ENCODE measurements at places on chromosomes 2 and 18.
A peak's percentile ranks its signal among the peaks of the same experiment; 100 is the strongest.

DNA sequence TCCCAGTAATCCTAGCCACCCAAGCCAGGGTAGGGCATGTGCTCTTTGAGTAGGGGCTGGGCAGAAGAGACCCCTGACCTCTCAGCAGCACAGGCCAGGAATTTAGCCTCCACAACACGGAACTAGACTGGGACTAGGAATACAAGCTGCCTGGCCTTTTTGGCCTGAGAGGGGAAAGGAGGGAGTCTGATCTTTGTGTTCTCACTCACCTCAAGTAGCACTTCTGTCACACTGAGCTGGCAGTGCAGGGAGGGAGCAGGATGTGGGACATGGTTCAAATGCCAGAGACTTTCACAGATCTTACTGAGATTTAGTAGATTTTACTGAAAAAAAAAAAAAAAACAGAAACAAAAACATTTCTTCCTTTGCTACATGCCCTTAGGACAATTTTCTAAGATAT lies 395.2 kb downstream of the CMPK2 start:
- no peak for DNase-seq

GRCh38 chr2:162007447-162008040 lies 66.5 kb downstream of the DPP4 start:
- no peak for DNase-seq

GRCh38 chr2:1769703-1770422 lies 25.5 kb upstream of the PXDN start:
- peak; percentile 50 for DNase-seq

DNA sequence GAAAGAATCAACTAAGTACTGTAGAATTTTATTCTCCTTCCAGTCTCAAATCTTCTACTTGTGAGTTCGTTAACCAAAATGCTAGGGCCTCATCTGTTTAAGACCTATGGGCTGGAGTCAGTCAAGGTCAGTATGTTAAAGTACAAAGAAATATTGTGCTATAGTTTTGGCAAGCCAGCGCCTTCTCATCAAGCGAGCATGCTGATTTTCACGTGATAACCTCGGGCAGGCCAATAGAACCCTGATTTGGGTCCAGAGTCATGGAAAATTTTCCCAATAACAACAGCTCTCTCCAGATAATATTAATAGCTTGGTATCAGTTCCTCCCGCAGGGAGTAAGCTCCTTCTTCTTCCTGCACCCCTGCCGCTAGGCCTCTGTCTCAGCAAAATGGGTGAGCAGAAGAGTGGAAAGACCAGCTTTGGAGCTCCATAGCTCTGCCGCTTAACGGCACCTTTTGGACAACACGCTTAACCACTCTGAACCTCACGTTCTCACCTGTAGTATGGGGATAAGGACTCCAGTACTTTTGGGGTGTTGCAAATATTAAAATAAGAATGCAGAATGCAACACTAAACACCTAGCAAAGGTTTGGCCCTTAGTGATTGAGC lies 11.7 kb downstream of the CABLES1 start:
- DNase-seq: no peak

- no peak for DNase-seq
These were observed 420.9 kb downstream of the SOCS6 start for GRCh38 chr18:70709720-70710119.

- DNase-seq: peak; percentile 39
These were observed 25.9 kb downstream of the CD8A start for GRCh38 chr2:86764661-86765309.

- DNase-seq: no peak
These were observed 39.4 kb upstream of the GPAT2 start for GRCh38 chr2:96074156-96074555.

DNA sequence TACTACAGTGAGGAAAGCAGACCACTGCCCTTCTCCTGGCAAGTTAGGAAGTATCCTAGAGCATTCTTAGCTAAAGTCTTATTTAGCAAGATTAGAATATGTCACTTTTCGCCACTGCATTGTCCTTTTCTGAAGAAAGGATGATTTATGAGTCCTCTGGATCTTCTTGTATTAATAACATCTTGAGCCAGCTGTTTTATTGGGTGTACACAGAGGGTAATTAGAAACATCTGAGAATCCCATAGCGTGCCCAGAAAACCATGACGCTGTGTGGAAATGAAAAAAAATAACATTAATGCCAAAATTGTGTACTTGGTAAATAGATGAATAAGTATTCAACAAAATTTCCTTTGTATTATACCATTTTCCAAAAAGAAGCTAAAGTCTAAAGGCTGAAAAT lies 198.7 kb downstream of the LTBP1 start:
- peak; percentile 88 for DNase-seq

GRCh38 chr2:121185571-121186074 lies 99.4 kb downstream of the TFCP2L1 start:
- no peak for DNase-seq

DNA sequence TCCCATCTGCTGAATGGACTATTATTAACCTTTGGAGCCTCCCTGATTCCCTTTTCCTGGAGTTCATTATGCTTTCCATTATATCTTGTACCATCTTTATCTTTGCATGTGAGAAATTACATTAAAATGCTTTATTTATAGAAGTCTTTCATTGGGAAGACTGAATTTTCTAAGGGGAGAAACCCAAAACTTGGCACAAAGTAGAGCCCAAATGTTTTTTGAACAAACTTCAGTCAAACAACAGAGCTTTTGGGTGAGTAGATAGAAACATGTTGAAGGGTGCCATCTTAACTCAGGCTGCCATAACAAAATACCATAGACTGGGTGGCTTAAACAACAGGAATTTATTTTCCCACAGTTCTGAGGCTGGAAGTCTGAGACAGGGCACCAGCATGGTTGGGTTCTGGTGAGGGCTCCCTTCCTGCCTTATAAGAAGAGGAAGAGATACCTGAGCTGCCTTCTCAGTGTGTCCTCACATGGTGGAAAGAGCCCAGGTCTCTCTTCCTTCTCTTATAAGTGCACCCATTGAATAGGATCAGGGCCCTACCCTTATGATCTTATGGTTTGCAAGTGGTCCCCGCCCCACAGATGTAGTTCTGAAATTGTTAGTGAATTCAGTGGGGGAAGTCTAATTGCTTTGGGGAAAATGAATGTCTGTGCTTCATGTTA lies 19.2 kb downstream of the RALB start:
- DNase-seq: no peak

- DNase-seq: no peak
These were observed 9.0 kb upstream of the RNF103 start for GRCh38 chr2:86632672-86633071.

DNA sequence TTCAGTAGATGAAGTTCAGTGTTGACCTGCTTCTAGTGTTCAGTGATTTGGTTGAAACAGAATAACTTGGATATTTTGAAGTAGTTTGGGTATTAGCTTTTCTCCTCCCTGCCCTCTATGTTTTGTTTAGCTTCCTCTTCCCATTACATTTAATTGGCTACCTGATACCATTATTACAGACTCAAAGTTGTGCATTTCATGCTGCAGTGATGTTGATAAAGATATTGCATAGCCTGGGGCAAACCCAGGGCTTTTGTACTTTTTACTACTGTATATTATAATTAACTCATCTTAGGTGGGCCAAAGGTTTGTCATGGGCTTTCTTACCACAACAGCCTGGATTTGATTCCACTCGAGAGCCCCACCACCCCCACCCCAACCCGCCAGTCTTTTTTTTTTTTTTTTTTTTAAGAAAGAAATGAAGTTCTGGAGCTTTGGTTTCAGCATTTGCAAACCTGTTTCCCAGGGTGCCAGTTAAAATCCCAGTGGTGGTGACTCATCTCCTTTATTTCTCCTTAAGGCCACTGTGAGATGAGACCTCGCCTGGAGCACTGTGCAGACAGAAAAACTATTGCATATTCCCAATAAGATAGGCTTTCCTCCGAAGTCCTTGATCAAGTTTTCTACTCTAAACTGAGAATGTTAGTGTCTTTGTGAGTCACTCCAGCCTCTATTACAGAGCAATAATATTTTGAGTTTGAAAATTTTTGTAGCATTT lies 393.7 kb upstream of the FANCL start:
- DNase-seq: peak; percentile 23

GRCh38 chr2:224222291-224222690 lies 179.6 kb downstream of the FAM124B start:
- DNase-seq: no peak
